Activated CD8-positive, alpha-beta memory T cell treated with anti-CD3 and anti-CD28 coated beads for 1 hour (primary cell): ENCODE measurements at places on chromosomes 3 and 15.

GRCh38 chr15:73337187-73337586, 31.6 kb downstream of the HCN4 start:
- no peak for DNase-seq

DNA sequence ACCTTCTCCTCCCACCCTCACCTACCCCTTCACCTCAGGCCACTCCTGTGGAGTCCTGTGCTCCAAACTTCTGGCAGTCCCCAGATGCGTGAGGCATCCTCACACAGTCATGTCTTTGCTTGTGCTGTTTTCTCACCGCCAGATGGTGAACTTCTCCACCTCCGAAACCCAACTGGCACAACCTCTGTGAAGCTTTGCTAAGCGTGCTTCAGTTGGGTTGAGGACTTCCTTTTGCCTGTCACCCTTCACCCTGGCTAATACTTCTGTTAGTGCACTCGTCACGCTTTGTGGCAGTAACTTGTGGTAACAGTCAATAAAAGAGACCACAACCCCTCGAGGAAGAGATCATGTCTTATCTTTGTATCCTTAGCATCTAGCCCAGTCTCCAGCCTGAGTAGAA, 42.0 kb upstream of the SKOR1 start:
- peak; percentile 20 for DNase-seq

GRCh38 chr15:80099241-80099640, 39.8 kb downstream of the ZFAND6 start:
- DNase-seq = no peak

- DNase-seq = peak; percentile 22
These were observed 24.3 kb downstream of the TBC1D21 start for GRCh38 chr15:73897441-73898261.

DNA sequence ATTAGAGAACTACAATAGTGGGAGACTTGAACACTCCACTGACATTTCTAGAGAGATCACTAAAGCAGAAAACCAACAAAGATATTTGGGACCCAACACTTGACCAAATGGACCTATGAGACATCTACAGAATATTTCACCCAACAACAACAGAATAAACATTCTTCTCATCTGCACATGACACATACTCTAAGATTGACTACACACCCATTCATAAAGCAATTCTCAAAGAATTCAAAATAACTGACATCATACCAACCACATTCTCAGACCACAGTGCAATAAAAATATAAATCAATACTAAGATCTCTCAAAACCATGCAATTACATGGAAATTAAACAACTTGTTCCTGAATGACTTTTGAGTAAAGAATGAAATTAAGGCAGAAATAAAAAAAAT, 473.7 kb downstream of the LPP start:
- no peak for DNase-seq

DNA sequence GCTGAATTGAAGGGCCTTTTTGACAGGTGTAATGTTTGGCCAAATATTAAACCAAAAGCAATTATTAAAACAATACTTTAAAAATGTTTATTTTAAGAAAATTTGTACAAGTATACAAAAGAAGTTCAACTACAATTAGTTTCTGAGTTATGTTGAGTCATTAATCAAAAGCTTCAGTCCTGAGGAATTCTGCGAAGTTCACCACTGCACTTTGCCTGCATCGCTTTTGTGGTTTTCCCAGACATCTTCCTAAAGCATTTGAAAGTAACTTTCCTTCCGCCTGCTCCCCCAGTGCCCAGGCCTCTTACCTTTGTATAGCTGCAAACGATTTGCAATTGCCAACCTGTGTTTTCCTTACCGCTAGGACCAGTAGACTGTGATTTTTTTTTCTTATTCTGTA, 69.5 kb downstream of the KCNAB1 start:
- DNase-seq = no peak

DNA sequence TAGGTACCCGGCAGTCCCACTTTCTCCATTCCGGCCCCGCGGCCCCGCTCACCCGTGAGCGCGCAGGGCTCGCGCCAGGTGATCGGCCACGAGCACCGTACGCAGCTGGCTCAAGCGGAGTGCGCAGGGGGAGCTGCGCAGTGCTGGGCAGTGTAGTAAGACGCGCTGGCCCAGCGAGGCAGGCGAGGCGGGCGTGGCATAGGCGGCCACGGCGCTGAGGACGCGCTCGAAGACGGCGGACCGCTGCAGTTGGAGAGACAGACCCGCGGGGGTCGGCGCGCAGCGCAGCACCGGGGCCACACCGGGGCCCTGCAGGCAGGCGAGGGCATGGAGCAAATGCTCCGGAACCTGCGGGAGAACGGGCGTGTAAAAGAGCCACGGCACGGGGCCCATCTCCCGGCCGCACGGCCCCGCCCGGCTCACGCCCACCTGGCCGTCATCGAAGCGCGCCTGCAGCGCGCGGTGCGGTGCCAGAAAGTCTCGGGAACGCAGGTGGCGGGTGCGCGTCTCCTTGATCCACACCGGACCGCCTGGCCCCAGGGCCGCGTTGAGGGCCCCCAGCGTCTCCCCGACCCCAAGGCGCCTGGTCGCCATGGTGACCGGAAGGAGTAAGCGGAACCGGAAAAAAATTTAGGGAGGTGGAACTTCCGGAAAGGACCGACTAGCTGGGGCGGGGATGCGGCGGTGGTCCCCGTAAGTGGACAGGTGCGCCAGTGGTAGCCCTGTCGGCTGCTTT, at the start of gene DALRD3:
DALRD3 (minus strand) TSS at position 610 of the 736 bp plus-strand sequence; CDS start at position 594, 16 bp downstream.
- DNase-seq = no peak
